ENCODE measurements at places on chromosomes 11 and 22. TPM values are rescaled to one million over a fixed set of nuclear protein-coding genes. Genes with fewer than 3 reads are reported as not detected.

The PATE3 gene
- total RNA-seq: not detected

The MS4A6A gene
- total RNA-seq: 3.6 TPM

The MMP11 gene
- total RNA-seq: 17.6 TPM

The YIF1A gene
- total RNA-seq: 41.4 TPM

The LIMK2 gene
- total RNA-seq: 21.1 TPM

The DEUP1 gene
- total RNA-seq: 0.28 TPM

The OR5D13 gene
- total RNA-seq: not detected

The OR52A1 gene
- not detected for total RNA-seq

The PGA4 gene
- total RNA-seq: 1.3 TPM

The OR2D2 gene
- total RNA-seq: 0.20 TPM

The OR52E5 gene
- not detected for total RNA-seq

The SLC22A8 gene
- not detected for total RNA-seq

The CASP1 gene
- total RNA-seq: 1.9 TPM

The CENPM gene
- 0.23 TPM for total RNA-seq

The RASSF10 gene
- 0.41 TPM for total RNA-seq

Measured in pancreas (tissue), 10 donors.